ENCODE measurements at places on chromosomes 12 and 14. TPM values are rescaled to one million over a fixed set of nuclear protein-coding genes. Genes with fewer than 3 reads are reported as not detected.
A peak's percentile ranks its signal among the peaks of the same experiment; 100 is the strongest.

GRCh38 chr12:126747530-126748149, 1519.3 kb upstream of the TMEM132C start:
- DNase-seq: no peak

DNA sequence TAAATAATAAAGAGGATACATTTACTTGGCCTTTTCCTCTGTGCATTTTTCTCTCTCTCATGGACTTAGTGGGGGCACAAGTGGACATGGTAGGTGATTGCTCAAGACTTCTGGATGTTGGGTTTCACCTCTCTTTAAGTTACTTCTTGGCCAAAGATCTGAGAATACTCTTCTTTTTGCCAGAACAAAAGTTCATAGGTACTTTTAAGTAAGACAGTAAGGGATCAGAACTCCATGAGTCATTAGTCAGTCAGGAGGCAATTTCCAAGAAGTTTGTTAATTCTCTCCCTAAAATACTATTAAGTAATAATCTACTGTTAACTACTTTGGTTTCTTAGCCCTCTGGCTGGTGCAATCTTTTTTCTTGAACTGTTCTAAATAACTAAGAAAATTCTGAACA, 84.2 kb downstream of the GRIP1 start:
- DNase-seq: peak; percentile 87

DNA sequence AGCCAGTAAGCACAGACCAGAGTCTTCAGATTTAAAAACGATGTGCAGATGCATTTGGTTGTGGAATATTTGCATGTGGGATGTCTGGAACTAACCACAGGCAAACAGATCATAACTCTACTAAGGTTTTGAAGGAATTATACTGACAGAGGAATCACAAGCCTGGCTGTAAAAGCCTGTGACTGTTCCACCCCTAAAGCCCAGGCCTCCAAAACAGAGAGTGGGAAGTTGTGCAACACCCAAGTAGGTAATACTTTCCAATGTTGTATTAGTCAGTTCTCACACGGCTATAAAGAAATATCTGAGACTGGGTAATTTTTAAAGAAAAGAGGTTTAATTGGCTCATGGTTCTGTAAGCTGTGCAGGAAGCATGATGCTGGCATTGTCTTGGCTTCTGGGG, 68.1 kb upstream of the DCD start:
- peak; percentile 14 for DNase-seq

The SYT1 gene
- 1.0 TPM for total RNA-seq

DNA sequence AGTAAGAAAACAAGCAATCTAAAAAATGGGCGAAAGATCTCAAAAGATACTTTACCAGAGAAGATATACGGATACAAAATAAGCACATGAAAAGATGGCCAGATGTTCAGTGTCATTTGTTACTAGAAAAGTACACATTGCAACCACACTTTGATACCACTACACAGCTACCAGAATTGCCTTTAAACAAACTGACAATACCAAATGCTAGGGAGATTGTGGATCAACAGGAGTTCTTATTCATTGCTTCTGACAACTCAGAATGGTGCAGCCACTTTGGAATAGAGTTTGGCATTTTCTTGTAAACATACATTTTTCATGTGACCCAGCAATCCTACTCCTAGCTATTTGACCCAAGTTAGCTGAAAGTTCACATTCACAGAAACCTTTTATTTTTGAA, 136.3 kb downstream of the FUT8 start:
- no peak for DNase-seq

DNA sequence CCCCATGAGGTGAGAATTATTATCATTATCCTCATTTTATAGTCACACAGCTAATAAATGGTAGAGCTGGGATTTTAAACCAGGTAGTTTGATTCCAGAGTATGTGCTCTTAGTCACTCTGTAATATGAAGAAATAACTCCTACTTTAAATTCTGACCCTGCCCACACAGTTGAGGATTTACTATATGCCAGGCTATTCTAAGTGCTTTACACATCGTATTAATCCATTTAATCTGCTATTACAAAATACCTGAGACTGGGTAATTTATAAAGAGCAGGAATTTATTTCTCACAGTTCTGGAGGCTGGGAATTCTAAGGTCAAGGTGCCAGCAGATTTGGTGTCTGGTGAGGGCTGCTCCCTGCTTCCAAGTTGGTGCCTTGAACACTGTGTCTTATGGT, 19.6 kb upstream of the WIF1 start:
- DNase-seq: peak; percentile 6

The EML5 gene
- 0.55 TPM for total RNA-seq

DNA sequence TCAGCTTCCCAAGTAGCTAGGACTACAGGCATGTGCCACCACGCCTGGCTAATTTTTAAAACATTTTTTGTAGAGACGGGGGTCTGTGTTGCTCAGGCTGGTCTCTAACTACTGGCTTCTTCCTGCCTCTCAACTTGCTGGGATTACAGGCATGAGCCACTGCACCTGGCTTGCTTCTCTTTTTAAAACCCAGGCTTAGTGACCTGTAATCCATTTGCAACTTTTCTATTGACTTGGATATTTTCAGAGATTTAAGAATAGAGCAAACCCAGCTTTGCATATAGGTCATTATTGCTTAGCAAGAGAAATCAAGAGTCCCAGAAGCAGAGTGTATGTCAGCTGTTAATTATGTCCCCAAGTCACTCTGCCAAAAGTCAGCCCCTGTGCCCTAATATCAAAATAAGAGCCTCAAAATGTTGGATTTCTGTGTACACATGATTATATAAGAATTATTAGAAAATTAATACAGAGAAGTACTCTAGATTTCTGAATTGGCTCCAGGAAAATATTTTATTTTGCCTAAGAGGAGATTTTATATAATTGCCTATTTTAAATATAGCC, 24.9 kb downstream of the TCP11L2 start:
- DNase-seq: no peak

DNA sequence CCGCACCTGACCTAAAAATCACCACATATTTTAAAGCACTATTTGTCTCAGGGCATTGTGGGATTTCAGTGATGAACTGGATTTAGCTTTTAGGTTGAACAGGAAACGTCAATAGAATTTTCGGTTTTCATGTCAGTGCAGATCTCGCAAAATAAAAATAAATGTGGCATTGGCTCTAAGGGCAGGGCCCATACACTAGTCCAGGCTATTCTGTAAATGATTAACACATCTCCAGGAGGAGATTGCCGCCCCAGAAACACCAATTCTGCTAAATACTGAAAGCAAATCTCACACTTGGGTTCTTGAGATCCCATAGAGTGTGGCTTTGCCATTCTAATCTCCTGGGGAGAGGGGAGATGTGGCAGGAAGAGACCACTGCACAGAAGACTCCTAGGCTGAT, 1494.0 kb upstream of the TMEM132C start:
- DNase-seq: no peak

The WSCD2 gene
- total RNA-seq: not detected

DNA sequence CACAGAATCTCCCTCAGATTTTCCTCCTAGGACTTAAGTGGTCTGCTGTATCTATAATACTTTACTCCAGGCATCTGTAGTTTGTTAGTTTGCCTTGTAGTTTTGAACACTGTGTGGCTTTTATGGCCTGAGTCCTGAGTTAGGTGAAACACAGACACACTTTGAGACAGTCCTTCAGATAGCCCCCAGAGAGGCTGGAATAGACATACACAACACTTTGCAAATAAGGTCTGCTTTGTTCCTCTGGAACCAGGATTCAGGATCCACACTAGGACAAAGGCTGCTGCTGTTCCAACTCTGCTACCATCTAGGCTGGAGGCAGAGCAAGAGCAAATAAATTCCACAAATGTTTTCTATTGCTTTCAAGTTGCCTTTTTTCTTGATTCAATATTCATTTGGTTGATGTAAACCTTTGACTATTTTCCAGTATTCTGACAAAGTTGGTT, 41.4 kb upstream of the INSM2 start:
- no peak for DNase-seq

DNA sequence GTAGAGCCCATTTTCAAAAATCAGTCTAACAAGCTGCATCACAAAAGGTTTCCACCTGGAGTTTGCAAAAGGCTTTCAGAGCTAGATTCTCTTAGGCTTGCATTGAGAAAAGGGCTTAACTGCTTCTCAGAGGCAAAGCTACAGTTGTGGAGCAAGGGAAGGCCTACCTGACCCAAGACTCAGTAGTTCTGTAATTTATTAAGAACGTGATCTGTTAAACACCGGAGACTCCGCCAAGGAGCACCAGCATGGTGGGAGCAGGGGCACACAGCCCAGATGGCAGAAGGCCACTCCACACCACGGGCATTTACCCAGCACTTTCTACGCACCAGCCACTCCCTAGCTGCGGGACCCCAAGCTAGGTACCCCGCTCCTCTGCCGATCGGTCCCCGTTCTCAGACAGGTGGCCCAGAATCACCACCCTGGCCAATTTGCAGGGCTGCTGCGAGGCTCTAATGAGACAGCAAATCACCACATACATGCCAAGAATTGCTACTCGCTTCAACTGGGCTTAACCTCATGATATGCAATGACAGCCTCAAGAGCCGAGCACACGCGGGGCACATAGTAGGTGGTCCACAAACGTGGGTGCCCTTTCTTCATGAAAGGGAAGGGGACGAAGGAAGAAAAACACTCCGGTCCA, 1.5 kb downstream of the ITPK1 start:
- DNase-seq: no peak

The OR10G3 gene
- not detected for total RNA-seq

DNA sequence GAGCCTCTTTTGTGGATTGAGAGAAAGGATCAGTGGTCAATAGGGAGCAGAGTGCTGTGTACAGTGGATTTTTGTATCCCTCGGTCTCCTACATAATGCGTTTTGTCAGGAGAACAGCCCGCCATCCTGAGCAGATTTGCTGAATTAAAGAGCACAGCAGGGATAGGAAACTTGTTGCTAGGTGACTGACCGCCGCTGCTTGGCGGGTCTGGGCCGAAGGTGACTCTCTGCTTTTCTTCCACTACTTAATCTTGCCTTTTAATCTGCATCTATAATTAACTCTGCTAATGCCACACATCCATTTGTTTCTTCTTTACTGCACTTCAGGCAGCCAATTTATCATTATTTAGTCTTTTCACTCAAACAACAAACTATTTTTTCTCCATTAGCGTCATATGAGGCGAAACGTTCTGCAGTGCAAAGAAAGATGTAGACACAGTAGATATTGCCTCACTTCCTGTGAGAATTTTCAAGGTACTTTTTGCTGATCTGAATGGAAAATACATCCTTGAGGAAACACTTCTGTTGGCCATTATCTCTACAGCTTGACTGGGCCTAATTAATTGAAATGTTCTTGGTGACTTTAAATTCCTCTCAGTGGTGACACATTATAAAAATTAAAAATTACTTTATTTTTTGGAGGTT, 108.0 kb downstream of the PPM1A start:
- DNase-seq: no peak

DNA sequence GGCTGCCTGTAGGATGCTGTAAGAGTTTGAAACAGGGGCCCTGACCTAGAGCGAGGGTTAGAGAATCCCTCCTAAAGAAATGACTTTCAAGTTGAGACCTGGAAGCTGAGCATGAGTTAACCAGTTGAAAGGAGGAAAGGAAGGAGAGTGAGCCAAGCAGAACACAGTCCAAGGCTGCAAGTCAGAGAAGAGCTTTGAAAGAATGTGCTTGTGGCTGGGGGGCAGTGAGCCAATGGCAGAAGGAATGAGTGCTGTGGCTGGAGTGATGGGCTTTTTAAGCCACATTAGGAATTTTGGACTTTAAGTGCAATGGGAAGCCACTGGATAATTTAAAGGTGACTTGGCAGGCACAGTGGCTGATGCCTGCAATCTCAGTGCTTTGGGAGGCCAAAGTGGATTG, 18.1 kb downstream of the CDKN1B start:
- peak; percentile 73 for DNase-seq

DNA sequence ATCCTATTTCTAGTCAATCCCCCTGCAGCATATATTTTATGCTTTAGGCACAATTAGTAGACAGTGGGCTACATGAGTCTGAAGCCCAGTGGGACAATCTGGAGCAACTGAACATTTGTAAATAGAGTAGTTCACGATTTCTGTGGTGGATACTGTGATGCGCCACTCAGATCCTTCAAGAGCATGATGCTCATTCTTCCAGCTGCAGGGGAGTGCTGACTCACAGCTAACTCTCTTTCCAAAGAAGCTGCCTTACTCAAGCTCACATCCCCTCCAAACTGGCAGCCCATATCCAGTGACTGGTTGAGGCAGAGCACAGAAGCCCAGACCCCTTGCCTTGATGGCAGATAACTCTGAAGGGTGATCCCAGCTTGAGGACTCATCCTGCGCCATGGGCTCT, 224.2 kb upstream of the EEA1 start:
- DNase-seq: peak; percentile 30

The IL26 gene
- total RNA-seq: not detected

The POTEM gene
- total RNA-seq: not detected

- no peak for DNase-seq
Observed at GRCh38 chr12:132147423-132148367, 3.4 kb downstream of the NOC4L start.

DNA sequence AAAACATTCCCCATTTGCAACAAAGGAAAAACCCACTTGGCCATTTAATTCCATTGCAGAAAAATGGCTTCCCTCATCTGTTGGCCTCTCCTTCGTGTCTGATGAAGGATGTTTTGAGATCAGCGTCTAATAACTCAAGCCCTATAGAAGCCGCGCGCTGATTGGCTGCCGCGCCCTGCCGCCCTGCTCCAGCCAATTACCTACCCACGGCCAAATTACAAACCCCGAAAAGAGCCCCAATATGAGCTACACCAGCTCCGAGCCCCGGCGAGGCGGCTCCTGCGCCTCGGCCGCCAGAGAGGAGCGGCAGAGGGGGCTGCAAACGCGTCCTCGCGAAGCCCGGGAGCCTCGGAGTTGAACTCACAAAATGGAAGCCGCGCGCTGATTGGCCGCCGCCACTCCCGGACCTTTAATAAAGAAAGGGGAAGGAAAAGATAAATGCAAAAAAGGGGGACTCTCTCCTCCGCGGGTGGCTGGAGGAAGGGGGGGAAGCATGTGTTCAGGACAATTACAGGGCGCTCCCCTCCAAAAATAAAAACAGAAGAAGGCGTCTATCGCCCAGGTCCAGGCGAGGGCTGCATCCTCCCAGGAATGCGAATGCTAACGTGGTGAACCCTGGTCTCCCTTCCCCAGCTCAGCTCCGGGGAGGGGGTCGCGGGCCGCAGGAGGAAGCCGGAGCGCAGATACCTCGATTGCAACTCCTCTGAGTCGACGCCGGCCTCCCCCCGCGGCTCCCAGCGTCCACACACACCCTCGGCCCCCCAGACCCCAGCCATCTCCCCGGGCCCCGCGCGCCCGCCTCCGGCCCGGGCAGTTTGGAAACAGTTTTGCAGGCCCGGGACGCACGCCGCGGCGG, 738 bp upstream of the SETD1B start:
- peak; percentile 88 for DNase-seq

The AKAP3 gene
- total RNA-seq: 4.4 TPM

- peak; percentile 30 for DNase-seq
Observed at GRCh38 chr12:55624056-55624455, 12.6 kb upstream of the OR10P1 start.

DNA sequence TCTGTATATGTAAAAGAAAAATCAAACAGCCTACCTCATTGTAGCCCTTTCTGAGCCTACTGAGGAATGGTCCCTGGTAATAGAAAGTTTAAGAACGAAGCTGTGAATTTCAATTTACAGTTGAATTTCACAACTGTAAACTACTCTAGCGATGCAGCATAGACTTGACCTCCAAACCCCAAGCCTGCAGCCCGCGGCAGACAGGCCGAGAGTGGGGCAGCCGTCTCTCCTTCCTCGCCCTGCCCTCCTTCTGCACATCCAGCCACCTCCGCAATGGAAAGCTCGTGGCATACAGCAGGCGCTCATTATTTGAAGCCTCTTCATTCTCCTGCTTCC, 15.3 kb downstream of the RNASE2 start:
- DNase-seq: no peak

The MGST1 gene
- total RNA-seq: 65.5 TPM

All from renal cortical epithelial cell (primary cell).